ENCODE measurements at places on chromosomes 2 and 18. TPM values are rescaled to one million over a fixed set of nuclear protein-coding genes. Genes with fewer than 3 reads are reported as not detected.

DNA sequence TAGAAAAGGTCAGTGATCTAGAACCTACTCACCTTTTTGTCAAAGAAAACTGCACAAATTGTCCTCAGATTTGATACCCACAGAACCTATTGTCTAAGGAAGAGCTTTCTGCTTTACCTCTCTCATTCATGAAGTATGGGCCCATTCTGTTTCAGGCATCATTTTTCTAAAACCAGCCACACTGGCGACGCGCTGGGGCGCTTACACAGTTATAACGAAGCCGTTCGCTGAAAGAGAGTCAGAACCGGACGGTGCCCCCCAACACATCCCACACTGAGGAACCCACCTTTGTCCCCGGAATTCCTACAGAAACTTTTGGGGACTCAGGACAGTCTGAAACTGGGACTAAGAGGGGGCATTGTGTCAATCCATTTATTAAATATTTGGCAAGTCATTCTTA is 206.3 kb upstream of the HAAO start:
- DNase-seq: no peak

- no peak for DNase-seq
Measured at GRCh38 chr2:230913406-230914143, 11.5 kb downstream of the GPR55 start.

DNA sequence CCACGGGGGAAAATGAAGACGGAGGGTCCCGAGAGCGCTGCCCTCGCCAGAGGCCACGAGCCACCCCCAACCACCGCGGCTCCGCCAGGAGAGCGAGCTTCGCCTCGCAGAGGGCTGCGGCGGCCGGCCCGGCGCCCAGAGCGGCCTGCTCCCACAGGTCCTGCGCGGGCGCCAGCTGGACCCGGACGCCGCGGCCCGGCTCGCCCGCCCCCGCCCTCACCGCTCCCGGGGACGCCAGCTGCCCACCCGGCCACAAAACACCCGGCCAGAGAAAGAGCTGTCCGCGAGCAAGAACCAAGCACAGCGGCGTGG is 709 bp downstream of the PTPN2 start:
- DNase-seq: peak; percentile 23

MARCO gene
- total RNA-seq: not detected

KCNG3 gene
- 0.14 TPM for total RNA-seq

MOGAT1 gene
- total RNA-seq: not detected
